ENCODE measurements at places on chromosomes 1 and 21.

DNA sequence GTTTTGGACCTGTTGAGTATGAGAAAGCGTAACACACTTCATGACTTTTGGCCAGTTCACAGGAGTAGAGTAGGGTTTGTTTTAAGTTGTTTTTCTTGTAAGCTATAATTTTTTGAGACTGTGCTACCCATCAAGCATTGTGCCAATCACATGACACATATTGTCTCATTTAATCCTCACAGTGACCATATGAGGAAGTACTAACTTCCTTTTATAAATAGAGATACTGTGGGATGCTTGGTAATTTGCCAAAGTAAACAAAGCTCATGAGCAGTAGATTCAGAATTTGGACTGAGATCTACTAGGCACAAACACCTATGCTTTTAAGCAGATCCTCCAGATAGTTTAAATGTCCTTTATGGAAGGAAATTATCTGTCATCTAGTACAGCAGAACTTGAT lies 178.3 kb downstream of the CACNA1E start:
- no peak for DNase-seq

DNA sequence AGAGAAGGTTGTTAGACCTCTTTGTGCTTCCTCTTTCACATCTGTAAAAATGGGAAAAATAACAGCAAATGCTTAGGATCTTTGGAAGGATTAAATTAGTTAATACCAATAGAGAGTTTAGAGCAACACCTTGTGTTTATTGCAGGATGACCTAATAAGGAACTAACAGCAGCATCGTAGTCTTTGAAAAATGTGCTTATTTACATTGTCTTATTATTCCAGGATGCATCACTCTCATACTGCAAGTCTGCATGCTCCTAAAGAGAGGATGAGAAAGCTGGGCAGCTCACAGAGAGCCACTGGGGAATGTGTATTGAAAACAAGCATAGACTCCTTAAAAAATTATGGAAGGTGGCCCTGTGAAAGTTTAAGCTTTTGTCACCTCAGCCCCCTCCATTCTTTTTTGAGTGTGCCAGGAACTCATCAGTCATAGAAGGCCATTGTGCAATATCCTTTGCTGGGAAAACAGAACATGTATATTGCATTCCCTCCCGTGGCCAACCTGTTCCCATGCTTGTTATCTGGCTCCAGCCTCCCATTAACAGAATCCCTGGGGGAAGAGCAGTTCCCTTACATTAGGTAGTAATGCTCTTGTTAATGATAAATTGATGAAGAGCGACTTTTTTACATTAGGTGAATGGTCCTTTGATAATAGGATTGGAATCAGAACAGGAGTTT lies 180.7 kb downstream of the ZNF326 start:
- no peak for DNase-seq

DNA sequence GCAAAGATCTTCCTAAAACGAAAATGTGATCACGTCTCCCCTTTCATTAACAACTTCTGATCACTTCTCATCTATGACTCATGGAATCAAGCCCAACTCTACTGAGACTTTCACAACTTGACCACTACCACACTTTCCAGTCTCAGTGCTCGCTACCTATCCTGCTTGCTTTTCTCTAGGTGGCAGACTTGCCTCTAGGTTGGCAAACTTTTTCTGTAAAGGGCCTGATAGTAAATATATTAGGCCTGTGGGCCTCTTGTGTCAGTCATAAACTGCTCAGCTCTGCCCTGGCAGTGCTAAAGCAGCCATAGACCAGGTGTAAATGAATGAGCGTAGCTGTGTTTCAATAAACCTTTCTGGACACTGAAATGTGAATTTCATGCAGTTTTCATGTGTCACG lies 21.5 kb upstream of the HMGB4 start:
- no peak for DNase-seq

DNA sequence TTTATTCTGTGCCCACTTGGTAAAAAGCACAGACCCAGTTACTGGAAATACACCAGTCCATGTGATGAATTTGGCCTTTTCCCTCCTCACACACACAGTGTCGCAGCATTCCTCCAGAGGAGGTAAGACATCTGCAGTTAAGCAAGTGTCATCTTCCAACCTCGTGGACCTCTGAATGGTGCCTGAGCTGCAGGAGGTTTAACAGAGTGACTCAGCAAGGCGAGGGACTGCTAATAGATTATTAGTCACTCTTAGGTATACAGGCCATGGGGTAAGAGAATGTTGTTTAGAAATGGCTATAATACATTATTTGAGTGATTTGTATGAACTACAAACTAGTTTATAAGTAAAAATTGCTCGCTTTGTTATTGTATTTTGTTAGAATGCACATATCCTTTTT lies 8.6 kb upstream of the LRRC8B start:
- no peak for DNase-seq

DNA sequence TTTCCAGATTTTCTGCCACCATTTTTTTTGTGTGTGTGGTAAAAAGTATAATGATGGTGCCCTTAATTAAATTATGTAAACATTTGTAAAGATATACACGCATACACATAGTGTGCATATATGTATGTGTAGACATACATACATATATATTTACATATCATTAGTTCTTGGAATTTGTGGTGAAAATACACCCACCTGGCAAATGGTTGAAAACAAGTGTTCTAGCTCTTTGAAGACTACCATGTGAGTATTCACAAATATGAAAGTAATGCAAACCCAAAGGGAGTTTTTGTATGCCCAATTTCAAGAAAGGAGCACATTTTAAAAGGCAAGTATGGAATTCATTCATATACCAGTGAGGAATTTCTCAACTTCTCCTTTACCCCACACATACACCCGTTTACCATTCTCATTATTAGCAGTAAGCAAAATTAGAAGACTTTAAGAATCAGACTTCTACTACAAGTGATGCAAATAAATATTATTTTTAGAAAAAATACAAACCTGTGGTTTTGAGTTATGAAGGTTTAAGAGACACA lies 8.0 kb downstream of the RABGAP1L start:
- no peak for DNase-seq

- no peak for DNase-seq
Observed at GRCh38 chr1:61322008-61322744, 239.8 kb downstream of the NFIA start.

DNA sequence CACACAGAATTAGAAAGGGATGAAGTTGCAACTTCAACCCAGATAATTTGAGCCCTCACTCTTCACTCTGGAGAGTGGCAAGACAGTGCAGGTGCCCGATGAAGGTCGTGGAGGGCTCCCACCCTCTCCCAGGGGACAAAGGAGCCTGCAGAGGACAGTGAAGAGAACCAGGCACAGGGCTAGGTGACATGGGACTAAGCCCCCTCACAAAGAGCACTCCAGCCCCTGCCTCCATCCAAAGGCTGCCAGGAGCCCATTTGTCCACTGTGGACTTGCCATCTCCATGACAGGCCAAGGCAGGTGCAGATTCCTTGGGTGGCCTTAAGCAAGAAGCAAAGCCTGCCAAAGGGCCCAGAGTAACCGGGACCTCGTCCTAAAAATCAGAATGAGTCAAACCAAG lies 15.1 kb downstream of the ERRFI1 start:
- no peak for DNase-seq

- no peak for DNase-seq
Observed at GRCh38 chr1:225543350-225543749, 109.6 kb downstream of the ENAH start.
